ENCODE measurements at places on chromosomes 6 and 20.

GRCh38 chr20:32152421-32153155, 43.1 kb downstream of the TM9SF4 start:
- DNase-seq = no peak

DNA sequence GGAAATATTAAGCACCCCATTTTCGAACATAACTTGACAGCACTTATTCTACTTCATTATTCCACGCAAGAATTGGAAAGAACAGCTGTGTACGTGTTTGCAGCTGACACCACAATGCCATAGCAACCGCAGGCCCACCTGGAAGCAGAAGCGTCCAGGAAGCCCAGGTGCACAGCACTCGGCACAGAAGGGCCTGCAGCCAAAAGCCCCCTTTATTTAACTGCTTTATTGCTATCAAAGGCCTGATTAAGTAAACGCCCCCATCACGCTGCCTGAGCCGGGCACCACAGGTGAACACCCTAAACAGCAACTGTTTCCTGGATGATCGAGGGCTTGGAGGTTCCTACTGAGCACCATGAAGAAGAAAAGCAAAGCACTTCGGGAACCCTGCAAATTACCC, 6.3 kb downstream of the TAF4 start:
- DNase-seq = no peak

DNA sequence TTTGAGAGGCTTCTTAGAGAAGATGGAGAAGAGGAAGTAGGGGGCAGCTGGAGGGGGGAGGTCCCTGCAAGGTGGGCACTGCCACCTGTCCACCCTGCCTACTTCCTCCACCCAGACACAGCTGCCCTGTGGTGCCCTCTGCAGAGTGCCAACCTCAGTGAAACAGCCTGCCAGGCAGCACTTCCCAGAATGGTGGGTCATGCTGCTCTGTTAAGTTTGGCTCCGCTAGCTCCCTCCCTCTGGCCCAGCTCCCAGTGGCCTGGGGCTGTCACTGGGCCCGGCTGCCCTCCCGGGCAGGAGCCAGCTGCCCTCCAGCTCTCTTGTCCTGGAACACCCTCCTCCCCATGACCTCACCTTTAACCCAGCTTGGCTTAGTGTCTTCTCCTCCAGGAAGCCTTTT, 5.1 kb upstream of the EPB41L1 start:
- DNase-seq = no peak

DNA sequence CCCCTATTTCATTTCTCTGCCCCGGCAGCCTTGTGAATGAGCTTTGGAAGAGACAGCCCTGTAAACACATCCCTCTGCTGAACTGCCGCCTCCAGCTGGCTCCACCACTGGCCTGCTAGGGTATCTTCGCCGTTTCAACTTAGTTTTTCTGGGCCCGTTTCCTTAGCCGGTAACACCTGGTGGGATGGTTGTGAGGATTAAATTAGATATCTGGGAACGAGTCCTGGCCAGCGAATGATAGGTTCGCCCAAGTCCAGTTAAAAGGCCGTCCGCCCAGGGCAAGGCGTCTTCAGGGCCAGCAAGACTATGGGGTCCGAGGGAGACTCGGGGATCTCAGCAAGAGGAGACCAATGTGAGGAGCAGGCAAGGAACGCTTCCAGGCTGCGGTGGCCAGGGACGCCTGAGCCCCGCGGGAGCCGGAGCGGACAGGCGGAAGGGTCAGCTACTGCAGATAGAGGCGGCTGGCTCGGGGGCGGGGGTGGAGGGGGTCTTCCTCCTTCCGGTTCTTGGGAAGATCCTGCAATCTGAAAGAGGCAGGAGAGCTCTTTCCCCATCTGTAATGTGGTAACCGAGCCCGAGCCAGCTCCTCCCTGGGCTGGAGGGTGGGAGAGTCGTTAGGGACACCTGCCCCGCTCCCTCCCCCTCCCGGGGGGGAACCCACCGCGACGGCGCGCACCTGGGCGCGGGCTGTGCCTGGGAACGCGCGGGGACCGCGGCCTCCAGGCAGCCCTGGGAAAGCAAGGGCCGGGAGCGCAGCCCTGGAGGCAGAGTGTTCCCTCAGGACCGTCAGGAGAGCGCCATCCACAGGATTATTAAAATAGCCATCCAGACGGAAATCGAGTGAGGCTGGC, 4.5 kb upstream of the PTCRA start:
- DNase-seq = no peak

DNA sequence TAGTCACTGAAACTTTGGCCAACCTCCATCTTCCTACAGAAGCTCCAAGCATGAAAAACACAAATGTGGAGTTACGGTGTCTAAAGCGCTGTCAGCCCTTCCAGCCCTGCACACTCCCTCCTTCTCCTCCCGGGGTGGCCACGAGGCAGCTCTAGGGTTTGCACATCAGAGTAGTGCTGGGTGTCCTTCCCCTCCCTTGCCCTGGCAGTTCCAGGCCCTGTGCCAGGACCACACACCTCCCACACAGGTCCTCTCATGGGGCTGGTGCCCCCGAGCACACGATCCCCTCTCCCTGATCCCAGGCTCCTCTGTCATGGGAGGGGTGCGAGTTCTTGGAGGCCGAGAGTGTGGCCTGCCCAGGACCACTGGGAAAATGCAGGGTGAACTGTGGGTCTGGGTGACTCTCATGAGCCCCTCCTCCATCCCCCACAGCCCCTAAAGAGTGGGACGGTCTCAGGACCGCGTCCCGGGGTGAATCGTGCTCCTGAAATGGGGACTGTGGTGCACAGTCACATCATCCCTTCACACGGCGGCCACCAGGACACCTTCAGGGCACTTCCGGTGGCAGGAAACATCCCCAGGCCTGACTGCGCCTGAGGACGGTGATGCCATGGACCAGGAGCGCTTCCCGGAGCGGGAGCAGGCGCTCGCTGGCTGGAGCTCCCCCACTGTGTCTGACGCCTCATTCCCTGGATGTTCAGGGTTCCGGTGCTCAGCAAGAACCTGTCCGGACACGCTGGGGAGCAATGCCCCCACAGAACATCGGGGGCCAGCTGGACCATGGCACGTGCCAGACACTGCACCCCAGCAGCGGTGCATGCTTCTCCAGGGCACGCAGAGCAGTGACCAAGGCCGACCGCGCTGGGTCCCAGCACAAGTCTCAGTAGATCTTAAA, 42.8 kb upstream of the SLCO4A1 start:
- no peak for DNase-seq

DNA sequence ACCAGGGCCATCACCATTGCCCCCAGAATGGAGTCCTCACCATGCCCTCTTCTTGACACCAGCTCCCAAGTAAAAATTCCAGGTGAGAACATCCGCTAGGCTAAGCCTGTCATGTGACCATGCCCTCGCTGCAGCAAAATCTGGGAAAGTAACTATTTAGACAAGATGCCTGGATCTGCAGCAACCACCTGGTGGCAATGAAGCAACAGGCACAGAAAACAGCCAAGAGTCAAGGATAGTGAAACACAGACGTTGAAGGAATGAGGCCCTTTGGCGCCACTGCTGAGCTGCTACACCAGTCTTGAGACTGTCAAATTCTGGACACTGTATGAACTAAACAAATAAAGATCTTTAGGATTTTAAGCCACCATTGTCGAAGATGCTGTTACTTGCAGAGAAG, 30.1 kb upstream of the TGM6 start:
- no peak for DNase-seq

- no peak for DNase-seq
Measured at GRCh38 chr6:53924277-53924676, 129.5 kb downstream of the LRRC1 start.

- DNase-seq = no peak
Measured at GRCh38 chr6:811191-811590, 118.3 kb upstream of the EXOC2 start.

GRCh38 chr6:109237986-109238329, 142.7 kb downstream of the CEP57L1 start:
- no peak for DNase-seq

- DNase-seq = no peak
Measured at GRCh38 chr20:49308875-49309274, 31.0 kb upstream of the ZNFX1 start.

- DNase-seq = no peak
Measured at GRCh38 chr6:130965656-130966055, 97.4 kb downstream of the EPB41L2 start.

GRCh38 chr6:7721649-7722048, 4.2 kb upstream of the BMP6 start:
- DNase-seq = no peak

- no peak for DNase-seq
Measured at GRCh38 chr6:160221423-160221822, 37.2 kb downstream of the SLC22A2 start.

DNA sequence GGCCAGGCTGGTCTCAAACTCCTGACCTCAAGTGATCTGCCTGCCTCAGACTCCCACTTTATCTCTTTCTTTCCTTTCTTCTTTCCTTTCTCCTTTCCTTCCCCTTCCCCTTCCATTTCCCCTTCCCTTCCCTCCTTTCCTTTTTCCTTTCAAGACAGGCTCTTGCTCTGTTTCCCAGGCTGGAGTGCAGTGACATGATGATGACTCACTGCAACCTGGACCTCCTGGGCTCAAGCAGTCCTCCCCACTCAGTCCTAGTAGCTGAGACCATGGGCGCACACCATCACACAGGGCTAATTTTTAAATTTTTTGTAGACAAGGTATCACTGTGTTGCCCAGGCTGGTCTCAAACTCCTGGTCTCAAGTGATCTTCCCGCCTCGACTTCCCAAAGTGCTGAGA, 377.6 kb upstream of the ZFP64 start:
- DNase-seq = no peak

DNA sequence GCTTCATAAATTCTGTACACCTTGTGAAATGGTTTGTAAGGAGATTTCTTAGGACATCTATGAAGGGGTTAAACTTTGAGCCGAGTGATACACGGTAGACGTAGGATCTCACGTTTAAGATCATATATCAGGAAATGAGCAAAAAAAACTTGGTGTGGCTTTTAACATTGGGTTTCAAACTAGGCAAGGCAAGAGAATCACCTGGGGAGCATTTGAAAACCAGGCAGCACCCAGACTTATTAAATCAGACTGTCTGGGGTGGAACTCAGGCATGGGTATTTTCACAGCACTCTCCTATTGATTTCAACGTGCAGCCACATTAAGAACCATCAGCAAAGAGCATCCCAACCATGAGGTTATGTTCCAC, 26.4 kb downstream of the LY86 start:
- no peak for DNase-seq

DNA sequence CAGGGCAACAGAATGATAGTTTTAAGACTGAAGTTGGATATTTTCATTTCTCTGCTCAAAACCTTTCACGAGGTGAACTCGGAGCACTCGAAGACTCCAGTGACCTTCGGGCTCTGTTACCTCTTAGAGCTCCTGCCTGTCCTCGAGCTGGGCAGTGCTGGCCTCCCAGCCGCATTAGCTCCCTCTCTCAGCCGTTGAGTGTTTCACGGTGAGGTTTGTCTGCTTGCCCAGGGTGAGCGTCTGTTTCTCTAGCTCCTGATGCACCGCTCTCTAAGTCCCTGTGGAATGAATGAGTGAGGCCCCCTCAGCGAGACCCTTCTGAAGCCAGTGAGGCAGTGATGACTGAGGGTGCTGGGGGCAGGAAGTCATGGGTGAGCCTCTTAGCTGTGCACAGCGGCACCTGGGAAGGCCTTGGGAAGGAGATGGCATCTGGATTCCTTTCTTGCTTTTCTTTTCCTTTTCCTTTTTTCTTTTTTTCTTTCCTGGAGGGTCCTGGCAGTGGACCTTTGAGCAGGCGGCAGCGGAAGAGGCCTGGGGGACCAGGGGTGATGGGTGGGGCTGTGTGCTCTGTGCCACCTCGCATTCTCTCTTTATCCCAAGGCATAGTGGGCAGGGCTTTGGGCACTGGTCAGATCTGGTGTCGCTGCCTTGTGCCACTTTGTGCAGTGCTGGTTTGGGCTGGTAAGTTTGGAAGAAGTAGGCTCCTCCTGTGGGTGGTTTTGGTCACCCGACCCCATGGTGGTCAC, 2.2 kb downstream of the PSMG4 start:
- no peak for DNase-seq

DNA sequence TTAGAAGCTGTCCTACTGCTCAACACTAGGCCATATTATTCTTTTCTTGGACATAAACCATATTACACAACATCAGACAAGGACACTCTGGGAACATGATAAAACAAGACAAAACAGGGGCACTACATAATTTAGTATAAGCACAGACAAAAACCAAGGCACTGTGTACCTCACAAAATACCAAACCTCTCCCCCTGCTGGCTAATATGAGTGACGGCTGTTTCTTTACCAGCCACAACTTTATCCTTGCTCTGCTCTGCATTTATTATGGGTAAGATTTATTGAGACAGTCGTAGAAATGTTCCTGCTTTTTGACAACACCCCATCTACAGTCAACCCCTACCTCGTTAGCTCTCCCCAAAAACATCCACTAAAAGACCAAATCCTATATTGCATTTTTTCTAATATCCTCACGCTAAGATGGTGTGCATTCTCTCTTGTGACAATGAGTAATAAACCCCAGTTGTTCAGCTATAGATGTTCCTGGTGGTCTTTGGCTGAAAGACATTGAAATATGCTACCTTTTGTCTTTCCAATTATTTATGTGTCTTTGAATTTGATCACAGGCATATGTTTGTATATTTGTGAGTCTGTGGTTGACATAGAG, 23.8 kb upstream of the POLR1H start:
- DNase-seq = no peak

DNA sequence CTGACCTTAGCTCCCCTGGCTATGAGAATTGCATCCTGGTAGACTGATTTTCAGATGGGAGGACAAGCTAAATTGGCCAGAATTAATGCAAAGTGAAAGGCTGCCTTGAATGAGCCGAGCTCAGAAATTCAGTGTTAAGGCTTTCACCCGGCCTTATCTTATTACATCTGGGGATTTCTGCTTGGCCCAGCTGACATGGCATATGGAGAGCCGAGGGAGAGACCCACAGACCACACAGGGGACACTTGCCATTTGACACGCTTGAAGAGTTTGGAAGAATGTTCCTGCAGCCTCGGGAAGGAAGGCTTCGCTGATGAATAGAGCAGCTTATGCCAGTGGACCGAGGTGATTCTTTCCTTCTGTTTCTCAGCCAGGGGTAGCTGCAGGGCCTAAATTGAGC, 9.0 kb downstream of the MOCS3 start:
- no peak for DNase-seq

GRCh38 chr6:42380228-42380979, 71.3 kb downstream of the TRERF1 start:
- DNase-seq = no peak

GRCh38 chr6:169555971-169556617, 145.7 kb downstream of the WDR27 start:
- DNase-seq = no peak

- no peak for DNase-seq
Measured at GRCh38 chr20:59428441-59429205, 128.2 kb downstream of the EDN3 start.

- no peak for DNase-seq
Measured at GRCh38 chr6:170274713-170275560, 15.9 kb downstream of the DLL1 start.

Data from stimulated activated CD4-positive, alpha-beta T cell treated with anti-CD3 and anti-CD28 coated beads, Interleukin-2, amount 100 ng/mL, for 24 hours (primary cell).